ENCODE measurements at places on chromosomes 12 and 14.

- no peak for DNase-seq
Observed at GRCh38 chr12:95762123-95762785, 28.3 kb downstream of the NTN4 start.

GRCh38 chr12:73951956-73952703 is 585.5 kb upstream of the ATXN7L3B start:
- DNase-seq = no peak

DNA sequence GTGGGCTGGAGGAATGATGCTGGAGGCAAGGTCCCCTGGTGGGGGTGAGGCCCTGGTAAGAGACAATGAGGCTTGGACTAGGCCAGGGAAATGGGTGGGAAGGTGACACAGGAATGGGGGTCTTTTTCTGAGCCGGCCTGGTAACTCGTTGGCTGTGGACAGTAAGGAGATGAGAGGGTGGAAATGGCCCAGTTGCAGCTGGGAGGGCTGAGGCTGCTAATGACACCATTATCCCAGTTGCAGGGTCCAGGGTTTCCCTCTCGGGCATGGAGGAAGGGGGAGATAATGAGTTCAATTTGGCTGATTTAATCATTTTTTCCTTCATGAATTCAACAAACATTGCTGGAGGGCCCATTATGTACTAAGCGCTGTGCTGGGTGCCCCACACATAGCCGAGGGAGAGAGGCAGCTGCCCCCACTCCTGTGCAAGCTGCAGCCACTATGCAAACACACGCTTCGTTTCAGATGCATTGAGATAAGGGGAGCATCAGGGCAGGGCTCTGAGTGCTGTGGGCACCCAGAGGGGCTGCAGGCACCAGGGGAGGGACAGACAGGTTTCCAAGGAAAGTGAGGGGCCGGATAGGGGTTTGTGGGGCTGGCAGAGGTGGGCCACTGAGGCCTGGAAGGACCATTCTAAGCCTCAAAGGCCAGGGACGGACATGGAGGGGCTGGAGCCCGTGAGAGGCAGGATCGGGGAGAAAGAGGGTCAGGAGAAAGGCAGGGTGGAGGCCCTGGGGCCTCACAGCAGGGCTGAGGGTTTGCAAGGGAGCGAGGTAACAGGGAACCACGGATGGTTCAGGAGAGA is 43.2 kb upstream of the MEG3 start:
- no peak for DNase-seq

- DNase-seq = no peak
Observed at GRCh38 chr14:62468946-62469345, 576.3 kb downstream of the KCNH5 start.

DNA sequence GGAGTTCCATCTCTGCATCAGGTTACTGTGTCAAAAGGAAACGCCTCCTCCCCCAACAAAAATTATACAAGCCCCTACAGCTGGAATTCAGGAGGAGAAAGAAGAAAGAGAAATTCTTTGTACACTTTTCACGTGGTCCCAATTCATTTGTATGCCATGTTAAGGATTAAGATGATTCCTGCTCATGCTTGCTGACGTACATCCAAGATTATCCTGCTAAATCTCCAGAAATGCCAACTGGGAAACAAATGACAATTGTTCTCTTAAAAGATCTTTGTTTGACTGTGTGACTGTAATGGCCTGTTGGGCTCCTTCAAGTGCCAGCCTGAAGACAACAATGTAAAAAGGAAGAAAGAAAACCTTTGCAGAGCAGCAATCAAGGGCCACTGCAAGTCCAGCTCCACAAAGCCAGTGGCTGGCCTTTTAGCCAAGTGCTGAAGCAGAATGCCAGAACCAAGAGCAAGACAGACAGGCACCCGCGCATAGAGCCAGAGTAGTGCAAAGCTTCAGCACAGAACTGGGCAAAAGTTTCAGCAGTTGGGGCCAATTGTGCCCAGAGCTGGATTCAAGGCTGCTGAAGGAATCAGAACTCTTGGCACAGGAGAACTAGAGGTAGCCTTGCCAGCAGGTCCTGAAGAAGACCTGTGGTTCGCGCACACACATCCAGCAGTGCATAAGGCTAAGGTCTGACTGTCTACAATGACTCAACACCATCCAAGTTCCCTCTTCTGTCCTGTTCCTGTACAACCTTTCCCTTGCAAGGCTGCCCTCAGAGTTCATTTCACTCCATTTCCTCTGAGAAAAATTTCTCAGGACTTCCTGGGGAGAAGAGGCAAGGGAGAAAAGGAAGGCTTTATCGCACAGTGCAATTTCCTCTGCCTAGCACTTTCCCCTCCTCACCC is 209.7 kb upstream of the BMP4 start:
- no peak for DNase-seq

DNA sequence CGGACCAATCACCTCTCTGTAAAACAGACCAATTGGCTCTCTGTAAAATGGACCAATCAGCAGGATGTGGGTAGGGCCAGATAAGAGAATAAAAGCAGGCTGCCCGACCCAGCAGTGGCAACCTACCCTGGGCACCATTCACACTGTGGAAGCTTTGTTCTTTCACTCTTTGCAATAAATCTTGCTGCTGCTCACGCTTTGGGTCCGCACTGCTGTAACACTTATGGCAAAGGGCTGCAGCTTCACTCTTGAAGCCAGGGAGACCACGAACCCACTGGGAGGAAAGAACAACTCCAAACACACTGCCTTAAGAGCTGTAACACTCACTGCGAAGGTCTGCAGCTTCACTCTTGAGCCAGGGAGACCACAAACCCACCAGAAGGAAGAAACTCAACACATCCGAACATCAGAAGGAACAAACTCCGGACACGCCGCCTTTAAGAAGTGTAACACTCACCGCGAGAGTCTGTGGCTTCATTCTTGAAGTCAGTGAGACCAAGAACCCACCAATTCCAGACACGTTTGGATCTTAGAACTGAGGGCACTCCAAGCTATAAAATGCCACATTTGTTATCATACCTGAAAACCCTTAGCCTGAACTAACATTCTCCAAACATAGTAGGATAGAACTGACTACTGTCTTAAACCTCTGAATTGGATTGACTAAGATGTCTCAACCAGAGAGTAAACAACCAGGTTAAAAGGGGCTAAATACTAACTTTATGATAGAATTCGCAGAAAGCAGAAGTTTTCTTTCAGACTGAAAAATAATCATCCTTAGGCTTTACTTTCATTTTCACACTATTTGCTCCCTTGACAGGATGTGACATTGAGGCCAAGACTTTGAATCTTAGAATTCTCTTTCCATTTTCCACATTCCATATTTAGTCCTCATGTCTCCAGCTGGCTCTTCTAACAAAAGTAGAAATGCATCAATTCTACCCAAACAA is 33.6 kb downstream of the CDKL1 start:
- no peak for DNase-seq

DNA sequence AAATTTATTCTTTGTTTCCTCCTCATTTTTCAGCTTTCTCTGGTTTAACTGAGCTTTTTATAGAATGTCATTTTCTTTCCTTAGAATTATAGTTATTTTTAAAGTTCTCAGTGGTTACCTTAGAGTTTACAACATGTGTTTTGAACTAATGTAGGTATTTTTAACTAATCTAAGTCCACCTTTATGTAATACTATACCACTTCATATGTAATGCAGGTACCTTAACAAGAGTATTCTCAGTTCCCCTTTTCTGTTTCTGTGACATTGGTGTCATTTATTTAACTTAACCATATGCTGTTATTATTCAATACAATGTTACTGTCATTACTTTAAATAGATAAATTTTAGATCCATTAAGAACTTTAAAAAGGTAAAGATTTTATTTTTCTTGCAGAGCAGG is 30.3 kb upstream of the KCNC2 start:
- DNase-seq = no peak

DNA sequence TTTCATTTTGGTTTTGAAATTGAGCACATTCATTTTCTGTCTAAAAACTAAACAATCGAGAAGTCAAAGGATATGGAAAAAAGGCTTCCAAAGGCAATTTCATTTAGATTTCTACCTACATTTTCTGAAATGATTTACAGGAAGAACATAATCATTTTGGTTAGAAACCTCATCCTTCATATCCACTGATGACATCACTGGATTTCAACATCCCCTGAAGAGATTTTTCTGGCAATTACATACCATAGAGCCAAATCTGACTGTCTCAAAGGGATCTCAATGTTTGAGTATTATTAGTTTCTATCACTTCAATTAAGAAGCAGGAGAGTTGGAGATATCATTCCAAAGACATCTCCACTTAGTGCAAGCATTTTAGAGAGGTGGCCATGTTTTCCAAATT is 137.8 kb downstream of the TTC7B start:
- no peak for DNase-seq

GRCh38 chr12:48882972-48883304 is 17.3 kb upstream of the RND1 start:
- DNase-seq = no peak

- no peak for DNase-seq
Observed at GRCh38 chr14:21095430-21096205, 2.8 kb downstream of the ZNF219 start.

DNA sequence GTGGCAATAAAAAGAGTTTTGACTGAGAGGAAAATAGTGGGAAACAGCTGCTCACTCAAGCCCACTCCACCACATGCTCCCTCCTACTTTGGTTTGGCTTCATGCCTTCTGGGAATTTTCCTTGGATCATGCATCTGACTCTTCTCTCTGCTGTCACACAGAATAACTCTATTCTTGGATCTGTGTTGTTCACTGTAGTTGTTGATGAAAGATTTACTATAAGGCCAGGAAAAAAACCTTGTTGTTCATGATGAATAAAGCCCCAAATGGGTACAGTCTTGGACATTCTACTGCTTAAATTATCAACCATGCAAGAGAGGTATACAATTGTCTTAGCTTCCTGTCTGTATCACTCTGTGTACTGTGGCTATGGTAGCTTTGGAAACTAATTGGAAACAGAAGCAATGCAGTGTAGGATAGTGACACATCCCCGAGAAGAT is 70.5 kb downstream of the TMX1 start:
- no peak for DNase-seq

GRCh38 chr12:114658002-114658441 is 26.0 kb downstream of the TBX3 start:
- DNase-seq = no peak

GRCh38 chr12:106753526-106753925 is 21.0 kb upstream of the RIC8B start:
- DNase-seq = no peak

GRCh38 chr14:101584055-101584859 is 23.0 kb downstream of the DIO3 start:
- DNase-seq = no peak

GRCh38 chr14:91501951-91502930 is 7.9 kb downstream of the PPP4R3A start:
- DNase-seq = no peak

GRCh38 chr14:75188520-75189268 is 12.3 kb upstream of the TMED10 start:
- DNase-seq = no peak

DNA sequence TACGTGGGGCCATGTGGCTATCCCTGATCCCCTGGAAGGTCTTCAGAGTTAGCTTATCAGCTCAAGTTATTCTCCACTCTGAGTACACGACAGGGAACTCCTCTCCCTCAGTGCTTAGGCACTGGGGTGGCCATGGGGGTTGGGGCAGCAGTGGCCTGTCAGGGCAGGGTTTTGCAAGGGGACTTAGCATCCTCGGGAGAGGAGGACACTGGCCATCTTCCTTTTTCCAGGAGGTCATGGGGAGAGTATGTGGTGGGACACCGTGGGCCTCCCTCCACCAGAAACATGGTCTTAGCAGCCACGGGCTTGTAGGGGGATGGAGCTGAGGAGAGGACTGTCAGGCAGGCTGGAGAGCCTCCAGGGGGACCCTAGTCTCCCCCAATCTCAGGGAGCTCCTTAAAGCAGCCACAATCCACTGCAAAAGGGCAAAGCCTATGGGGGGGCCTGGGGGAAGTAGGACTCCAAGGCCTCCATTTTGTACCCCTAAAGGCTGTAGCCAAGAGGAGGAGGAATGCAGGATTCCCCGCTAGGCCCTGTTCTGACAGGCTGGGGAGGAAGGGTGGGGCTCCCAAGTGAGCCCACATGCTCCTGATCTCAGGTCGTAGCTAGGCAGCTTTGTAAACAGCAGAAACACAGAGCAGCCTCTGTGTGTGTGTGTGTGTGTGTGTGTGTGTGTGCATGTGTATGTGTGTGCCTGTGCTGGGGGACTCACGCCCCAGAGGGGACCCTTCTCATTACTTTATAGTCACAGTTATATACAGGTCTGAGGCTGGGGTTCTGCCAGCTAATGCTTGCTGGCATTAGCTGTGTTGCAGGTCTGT is 36.6 kb downstream of the KRT80 start:
- DNase-seq = no peak

GRCh38 chr12:1403417-1403816 is 191.0 kb downstream of the FBXL14 start:
- no peak for DNase-seq

DNA sequence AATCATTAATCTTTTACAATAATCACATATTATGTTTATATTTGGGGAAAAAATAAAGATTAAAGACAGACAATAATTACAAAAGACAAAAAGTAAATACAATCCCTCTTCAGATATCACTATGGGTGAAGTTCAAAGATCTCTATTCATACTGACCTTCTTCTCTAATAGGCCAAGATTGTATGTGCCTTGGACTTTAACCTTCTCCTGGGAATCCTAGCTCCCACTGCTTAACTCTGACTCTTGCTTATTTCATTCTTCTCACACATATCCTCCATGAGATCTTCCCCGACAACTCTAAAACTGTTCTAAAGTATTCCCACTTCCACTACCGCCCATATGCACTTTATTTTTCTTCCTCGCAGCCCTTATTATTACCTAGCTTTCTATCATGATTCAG is 83.8 kb downstream of the EEA1 start:
- DNase-seq = no peak

GRCh38 chr14:104980611-104981531 is 2.7 kb upstream of the AHNAK2 start:
- no peak for DNase-seq

- no peak for DNase-seq
Observed at GRCh38 chr12:49244176-49244575, 20.7 kb upstream of the TUBA1C start.

GRCh38 chr14:79275292-79275655 is 936.0 kb downstream of the DIO2 start:
- no peak for DNase-seq

DNA sequence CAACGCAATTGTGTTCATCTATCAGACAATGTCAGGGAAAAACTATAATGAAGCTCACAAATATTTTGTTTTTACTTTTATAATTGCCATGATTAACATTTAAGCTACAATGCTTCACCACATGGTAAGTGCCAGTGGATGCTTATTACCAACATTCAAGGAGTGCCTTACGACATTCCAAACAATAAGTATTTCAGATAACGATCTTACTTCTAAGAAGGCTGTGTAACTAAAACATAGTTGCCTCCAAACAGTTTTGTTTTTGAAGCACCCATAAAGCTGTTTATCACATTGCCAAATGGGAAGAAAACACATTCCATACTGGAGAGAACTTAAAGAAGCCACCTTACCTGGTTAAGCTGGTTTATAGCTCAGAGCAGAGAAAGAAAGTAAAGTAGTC is 78.8 kb downstream of the RPS6KA5 start:
- no peak for DNase-seq

All from stimulated activated CD8-positive, alpha-beta memory T cell treated with anti-CD3 and anti-CD28 coated beads, Interleukin-2, amount 100 ng/mL, for 1 hour (primary cell).